ENCODE measurements at places on chromosomes 5 and 9.

- no peak for DNase-seq
Observed at GRCh38 chr5:56650386-56650785, 165.0 kb upstream of the MAP3K1 start.

DNA sequence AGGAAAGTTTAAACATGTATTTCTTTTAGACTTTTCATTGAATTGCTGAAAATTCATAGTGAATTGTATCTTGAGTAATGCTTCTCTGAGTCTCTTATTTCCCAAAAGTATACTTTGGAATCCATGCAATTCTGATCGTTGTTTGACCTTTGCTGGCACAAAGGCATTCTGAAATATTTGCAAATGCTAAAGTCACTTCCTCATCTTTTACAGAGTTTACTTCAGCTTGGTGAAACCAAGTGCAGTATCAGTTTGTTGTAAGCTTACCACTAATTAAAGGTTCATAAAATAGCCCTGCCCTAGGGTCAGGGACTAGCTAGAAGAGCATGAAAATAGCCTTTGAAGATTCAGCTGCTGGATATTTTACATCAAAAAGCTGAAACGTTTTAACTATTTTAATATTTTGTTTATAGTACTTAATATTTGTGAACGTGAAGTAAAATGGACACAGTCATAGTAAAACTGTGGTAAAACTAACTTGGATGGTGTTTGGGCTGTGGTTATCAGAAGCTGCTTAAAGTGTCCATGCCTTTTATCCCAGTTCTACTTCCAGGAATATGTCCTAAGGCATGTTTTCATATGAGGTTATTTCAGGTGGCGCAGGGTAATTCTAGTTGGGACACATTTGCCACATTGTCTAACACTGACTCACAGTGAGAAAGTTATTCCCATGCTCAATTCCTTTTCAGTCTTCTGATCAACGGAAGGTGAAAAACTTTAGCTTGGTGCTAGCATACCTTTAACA lies 45.3 kb downstream of the SLC22A5 start:
- no peak for DNase-seq

DNA sequence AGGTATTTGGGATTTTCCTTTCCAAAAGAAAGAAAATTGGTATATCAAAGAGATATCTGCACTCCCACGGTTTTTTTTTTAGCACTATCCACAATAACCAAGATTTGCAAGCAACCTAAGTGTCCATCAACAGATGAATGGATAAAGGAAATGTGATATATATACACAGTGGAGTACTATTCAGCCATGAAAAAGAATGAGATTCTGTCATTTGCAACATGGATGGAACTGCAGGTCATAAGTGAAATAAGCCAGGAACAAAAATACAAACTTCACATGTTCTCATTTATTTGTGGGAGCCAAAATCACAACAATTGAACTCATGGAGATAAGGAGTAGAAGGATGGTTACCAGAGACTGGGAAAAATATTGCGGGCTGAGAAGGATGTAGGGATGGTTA lies 9.8 kb downstream of the ANKRD31 start:
- DNase-seq, result no peak

- DNase-seq, result peak; percentile 81
Observed at GRCh38 chr5:141878711-141879425, 658 bp upstream of the PCDH1 start.

GRCh38 chr5:10686890-10687289 lies 74.1 kb downstream of the DAP start:
- DNase-seq, result no peak

GRCh38 chr9:122168356-122168755 lies 8.6 kb downstream of the MORN5 start:
- DNase-seq, result no peak

DNA sequence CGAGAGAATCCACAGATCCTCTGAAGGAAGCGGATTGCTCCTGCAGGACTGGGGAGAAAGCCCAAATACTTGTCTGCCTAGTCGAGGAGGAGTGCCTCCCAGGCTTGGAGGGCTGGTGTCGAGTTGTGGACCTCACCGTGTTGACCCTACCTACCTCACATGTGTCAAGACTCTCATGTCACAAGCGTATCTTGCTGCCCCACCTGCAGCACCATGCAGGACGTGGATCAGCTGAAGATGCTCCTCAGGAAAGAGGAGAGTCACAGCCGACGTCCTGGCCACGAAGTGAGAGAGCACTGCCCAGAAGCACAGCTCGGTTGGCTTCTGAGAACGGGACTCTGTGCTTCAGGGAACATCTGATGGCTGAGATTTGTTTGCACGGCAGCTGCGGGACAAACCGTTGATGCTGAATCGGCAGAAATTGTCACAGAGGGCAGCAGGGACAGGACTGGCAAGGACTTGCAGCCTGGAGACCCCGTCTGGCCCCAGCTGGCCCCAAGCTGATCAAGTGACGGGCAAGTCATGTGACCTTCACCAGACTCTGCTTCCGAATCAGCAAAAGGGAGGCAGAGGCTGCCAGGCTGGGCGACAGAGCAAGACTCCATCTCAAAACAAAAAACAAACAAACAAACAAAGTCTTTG lies 119.1 kb upstream of the ITGA1 start:
- DNase-seq, result no peak

- no peak for DNase-seq
Observed at GRCh38 chr5:38211354-38211710, 47.0 kb upstream of the EGFLAM start.

GRCh38 chr5:179221877-179222220 lies 123.4 kb downstream of the ADAMTS2 start:
- no peak for DNase-seq

DNA sequence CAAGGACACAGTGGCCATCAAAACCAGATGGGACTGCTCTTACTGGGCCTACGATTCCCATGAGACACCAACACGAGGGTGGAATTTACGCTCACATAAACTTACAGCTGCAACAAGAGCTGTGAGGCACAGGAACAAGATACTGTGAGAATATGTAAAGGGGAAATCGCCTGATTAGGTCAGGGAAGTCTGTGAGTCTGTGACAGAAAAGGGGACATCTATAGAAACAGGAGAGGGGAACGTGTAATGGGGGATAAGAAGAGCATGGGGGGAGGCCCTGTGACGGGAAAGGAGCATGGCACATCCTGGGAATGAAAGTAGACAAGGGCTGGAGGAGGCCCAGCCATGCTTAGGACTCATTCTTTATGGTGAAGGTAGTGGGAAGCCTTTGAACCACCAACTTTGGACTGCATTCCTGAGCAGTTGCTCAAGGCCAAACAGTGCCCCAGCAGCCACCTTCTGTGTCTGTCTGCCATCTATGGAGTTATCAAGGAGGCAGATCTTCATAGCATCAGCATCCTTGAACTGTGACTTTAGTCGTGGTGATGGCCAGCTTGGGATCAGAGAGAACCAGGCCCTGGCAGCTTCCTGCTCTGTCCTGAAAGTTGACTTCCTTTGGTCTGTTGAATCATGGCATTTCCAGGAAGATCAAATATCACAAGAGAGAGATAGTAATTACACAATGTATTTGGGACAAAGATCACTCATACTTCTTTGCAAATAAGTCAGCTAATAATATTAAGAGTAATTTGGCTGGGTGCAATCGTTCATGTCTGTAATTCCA lies 87.9 kb upstream of the FAM169A start:
- DNase-seq, result no peak

DNA sequence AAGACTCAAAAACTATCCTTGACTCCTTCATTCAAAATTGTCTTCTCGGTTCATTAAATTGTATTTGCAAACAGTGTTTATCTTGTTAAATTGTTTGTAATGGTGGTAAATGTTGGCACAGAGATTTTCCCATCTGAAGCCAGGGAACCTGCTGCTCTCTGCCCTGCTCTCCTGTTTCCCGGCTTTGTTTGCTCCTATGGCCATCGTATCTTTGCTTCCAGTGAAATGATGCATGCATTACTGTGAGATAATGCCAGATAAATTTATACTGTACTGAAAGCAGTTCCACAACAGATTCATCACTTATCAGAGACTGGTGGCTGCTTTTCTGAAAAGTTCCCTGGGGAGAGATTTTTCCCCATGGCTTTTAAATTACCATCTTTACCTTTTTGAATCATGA lies 81.4 kb downstream of the CD180 start:
- DNase-seq, result no peak

GRCh38 chr5:168660691-168661090 lies 81.5 kb upstream of the PANK3 start:
- DNase-seq, result no peak

DNA sequence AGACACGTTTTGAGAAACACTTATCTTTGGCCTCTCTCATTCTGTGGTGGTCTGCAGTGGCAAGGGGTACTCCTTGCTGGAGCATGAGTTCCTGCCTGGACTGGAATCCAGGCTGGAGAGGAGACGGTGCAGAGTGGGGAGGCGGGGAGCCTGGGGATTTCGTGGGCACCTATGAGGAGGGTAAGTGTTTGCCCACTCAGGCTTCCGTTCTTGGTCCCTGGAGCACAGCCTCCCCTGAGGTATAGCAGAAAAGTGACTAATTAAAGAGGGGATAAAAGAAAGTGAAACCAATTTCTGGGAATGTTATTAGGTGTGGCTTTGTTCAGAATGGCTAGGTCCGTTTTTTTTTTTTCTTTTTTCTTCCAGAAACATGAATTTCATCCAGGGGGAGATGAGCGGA lies 90.8 kb downstream of the ARHGAP26 start:
- DNase-seq, result no peak

DNA sequence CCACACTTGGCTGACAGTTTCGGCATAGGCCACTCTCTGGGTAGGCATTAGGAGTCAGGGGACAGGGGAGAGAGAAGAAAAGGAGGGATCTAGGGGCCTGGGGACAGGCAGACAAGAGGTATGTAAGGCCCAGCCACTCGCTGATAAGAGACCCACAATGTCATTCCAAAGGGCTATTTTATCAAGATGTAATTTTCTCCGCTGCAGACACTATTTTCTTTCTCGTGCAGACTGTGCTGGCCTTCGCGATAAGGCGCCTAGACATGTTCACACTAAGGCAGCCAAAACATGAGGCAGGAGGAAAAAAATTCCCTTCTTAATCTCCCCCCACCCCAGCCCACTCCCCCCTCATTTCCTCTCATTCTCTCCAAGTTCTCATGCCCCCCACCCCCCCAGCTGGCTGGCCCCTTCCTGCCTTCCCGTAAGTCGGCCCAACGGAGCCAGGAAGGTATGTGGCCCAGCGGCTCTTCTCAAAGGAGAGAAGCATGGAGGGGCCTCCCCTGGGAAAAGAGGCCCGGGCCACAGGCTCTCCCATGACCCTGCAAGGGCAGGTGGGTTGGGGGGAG lies 44.9 kb upstream of the SYNPO start:
- no peak for DNase-seq

GRCh38 chr5:171129308-171129707 lies 179.7 kb upstream of the TLX3 start:
- DNase-seq, result no peak

GRCh38 chr5:32777733-32778132 lies 66.6 kb downstream of the NPR3 start:
- DNase-seq, result no peak

DNA sequence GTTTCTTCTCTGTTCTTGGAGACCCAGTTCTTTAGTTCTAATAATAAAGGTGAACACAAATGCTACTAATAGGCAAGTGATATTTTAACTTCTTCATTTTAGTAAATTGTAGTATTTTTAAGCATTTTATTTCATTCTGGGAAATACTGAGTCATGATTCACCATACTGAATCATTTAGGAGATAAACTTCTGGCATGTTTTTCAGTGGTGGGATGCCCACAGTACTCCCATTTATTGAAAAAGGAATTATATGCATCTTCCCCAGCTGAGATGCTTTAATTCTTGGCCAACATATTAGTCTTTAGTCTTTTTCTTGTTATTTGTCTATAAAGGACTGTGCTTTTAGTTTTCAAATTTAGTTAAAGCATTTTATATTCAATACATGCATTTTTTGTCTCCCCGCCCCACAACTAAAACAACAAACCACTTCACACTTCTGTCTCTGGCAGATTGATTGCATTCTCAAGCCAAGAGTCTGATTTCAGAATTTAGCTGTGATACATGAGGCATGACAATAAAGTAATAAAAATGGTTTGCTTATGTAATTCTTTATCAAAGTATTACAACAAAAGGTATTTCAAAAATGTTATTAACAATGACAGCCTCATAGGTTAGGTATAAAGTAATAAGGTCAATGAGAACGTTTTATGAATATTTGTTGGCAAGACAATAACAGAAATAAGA lies 125.2 kb upstream of the CDH18 start:
- DNase-seq, result no peak

- DNase-seq, result no peak
Observed at GRCh38 chr9:123455187-123455586, 99.2 kb downstream of the CRB2 start.

GRCh38 chr5:159972538-159973362 lies 36.2 kb upstream of the TTC1 start:
- no peak for DNase-seq

- DNase-seq, result no peak
Observed at GRCh38 chr9:104875897-104876296, 52.1 kb downstream of the ABCA1 start.

GRCh38 chr5:133129289-133129688 lies 77.5 kb downstream of the HSPA4 start:
- no peak for DNase-seq

GRCh38 chr9:126025991-126026390 lies 278.8 kb downstream of the PBX3 start:
- DNase-seq, result no peak

DNA sequence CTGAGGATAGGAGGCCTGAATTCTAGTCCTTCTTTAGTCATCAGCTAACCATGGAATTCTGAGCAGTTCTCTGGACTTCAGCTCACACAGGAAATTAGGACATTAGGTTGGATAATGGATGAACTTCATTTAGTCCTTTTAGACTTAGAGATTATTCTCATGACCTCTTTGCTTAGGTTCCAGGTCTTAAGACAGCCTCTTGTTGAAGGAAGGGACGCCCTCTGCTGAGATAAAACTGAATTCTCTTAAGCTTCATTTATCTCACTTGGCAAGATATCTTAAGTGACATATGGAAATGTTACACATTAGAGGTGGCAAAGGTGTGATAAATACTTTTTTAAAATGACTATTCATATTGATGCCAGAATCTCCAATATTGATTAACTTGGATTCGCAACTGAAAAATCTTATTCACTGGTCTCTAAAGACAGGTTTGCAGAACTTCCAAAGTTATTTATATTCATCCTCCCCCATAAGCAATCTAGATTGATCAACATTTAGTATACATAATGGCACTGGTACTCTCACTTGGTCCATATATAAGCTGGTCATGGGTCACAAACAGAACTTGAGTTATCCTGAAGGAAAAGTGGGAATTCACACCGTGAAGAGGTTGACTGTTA lies 16.9 kb upstream of the ZNF366 start:
- no peak for DNase-seq

DNA sequence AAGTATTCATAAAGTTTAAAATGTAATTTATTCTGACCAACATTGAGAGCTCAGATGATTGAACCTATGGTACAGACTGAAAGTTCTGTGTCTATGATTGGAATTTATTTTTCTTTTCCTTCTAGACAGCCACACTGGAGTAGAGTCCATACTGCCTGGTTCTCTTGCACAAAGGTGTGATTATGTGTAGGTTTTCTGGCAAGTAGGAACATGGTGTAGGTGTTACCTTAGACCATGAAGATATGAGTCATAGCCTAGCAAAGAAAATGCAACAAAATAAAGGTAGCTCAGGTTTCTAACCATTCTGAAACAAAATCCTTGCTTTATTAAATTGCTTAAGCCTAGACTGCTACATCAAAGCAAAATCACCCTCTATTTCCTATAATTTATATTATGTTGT lies 143.4 kb downstream of the CDH12 start:
- DNase-seq, result no peak
